Right hindlimb (tissue), 1 donor: ENCODE measurements at places on chromosomes 2 and 18.

DNA sequence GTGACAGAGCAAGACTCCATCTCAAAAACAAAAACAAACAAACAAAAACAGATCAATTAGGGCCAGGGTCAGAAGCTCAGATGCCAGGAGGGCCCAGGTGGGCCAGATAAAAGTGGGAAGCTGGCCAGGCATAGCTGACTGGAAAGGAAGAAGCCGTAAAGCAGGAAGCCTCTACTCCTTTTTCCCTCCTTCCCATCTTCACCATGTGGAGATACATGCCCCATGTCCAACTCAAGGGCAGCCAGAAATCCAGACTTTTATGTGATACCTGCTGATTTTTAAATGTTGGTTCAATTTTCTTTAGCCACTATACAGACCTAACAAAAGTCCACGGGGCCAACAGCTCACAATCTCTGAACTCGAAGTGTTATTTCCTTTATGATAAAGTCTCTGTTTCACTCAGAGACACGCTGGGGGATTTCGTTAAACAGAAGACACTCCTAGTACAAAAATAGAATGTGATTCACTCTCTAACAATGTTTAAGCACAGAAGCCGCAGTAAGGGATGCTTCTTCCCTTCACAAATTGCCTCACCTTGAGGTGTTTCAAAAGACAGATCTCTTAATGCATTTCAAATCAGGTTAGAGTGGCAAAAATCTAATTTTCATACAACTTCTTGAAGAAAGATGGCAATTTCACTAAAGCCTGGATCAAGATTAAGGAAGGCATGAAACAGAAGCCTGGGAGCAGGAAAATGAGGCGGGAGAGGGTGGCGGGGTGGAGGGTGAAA is 14.0 kb downstream of the TMEM247 start:
- no peak for DNase-seq

DNA sequence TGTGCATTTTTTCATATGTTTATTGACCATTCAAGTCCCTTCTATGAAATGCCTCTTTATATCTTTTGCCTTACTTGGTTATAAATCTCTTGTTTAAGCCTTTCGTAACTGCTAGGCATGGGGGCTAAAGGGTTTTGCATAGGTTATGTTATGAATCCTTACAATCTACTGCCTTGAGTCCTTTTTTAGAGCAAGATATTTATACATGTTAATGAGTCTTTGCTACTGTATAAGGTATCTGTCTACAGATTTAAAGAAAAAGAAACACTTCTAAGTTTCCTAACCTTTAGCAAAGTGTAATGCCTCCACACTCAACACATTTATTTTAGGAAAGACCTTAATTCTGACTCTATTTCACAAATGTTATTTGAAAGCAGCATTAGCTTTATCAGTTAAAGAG is 43.6 kb upstream of the XPO1 start:
- DNase-seq, result no peak

- DNase-seq, result no peak
Measured at GRCh38 chr2:207830778-207831438, 61.2 kb upstream of the FZD5 start.

DNA sequence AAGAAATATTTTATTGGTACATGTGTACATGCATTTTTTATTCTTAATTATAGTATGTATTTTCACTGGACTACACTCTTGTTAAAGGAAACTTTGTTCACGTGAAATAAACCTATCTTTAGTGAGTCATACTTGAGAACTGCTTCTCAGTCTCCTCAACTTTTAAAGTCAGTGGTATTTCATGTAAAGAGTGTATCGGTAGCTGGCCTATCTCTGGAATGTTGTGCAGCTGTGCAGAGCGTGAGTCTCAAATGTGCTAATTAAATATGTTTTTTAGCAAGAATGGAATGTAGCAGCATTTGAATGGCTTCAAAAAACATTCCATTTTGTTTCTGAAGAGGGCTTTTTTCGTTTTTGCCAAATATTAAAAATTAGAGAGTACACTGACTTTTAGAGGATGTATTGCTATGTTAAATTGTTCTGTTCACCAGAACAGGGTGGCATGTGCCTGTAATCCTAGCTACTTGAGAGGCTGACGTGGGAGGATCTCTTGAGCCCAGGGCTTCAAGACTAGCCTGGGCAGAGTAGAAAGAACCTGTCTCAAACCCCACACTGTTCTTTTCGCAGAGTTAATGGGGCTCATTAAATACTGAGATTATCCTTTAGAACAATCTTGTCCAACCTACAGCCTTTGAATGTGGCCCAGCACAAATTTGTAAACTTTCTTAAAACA is 14.3 kb downstream of the SPTBN1 start:
- no peak for DNase-seq

DNA sequence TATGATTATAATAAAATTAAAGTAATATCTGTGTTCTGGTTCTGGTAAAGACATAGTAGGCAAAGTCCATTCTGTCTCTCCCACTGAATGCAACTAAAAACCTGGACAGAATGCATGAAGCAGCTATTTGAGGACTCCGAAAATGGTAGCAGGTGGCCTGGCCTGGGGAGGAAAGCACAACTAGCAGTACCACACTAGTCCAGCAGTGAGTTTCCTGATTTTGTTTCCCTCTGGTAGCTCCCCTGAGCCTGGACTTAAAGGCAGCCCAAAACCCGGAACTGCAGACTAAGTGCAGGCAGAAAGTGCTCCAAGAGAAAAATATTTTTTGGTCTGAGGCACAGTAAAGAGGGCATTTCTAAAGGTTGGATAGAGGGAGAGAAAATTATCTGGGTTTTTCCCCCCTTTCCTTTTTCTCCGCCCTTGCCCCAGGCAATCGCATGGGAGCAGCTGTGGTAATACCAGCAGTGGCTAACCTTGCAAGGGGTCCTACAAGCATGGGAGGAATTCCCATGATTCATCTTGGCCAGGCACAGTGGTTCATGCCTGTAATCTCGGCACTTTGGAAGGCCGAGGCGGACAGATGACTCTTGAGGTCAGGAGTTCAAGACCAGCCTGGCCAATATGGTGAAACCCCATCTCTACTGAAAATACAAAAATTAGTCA is 32.3 kb downstream of the ASXL2 start:
- DNase-seq, result no peak

GRCh38 chr2:61585383-61585782 is 47.2 kb upstream of the XPO1 start:
- DNase-seq, result no peak

DNA sequence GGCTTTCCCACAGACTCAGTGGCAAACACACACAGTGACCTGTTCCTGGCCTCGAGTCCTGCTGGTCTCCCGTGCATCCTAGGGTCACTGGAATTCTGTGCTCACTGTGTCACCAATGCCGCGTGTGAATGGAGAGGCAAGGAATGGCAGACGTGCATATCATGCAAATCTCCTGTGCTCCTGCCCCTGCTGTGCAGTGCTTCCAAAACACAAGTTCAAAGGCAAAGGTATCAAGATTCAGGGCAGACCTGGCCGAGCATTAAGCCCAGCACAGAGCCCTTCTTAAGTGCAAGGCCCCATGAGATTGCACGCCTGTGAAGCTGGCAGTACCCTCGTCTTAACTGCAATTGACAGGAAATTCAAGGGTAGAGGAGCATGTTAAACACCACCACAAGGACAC is 129.1 kb downstream of the NDUFA10 start:
- no peak for DNase-seq

- no peak for DNase-seq
Measured at GRCh38 chr2:160464017-160464416, 29.6 kb downstream of the RBMS1 start.

DNA sequence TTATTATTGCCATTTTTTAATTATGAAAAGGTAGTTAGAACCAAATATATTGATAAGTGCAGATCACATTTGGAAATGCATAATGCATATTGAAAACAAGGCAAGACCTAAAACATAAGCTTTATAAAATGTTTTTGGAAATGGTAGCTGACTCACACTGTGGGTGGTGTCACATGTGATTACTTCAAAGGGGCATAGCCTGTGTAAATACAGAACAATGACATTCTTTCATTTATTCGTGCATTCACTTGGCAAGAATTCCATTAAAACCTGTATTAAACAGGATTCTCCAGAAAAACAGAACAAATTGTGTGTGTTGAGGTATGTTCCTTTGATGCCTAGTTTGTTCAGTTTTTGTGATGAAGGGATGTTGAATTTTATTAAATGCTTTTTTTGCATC is 427.3 kb upstream of the ST6GAL2 start:
- DNase-seq, result no peak
